A549 treated with CpdA at 1 μM for 4 hours (cell line): ENCODE measurements at places on chromosomes 2 and 18. TPM values are rescaled to one million over a fixed set of nuclear protein-coding genes. Genes with fewer than 3 reads are reported as not detected.

Gene KIAA2012
- total RNA-seq: not detected in 5 replicates

Gene ARL4C
- 86.7 to 108 TPM (median 93.3 TPM) in 5 replicates for total RNA-seq

Gene KCNF1
- total RNA-seq: 20.5 to 42.7 TPM (median 34.4 TPM) in 5 replicates

Gene MAP3K19
- total RNA-seq: not detected in 5 replicates

Gene HTR2B
- 0.07 to 0.19 TPM (median 0.13 TPM) in 4 of 5 replicates, not detected in the other for total RNA-seq

Gene DPP10
- total RNA-seq: not detected in 5 replicates

Gene CFAP221
- 0.25 to 0.92 TPM (median 0.34 TPM) in 5 replicates for total RNA-seq

Gene LTBP1
- total RNA-seq: 15.2 to 27.5 TPM (median 23.9 TPM) in 5 replicates

Gene GAD1
- total RNA-seq: 0.20 to 0.98 TPM (median 0.66 TPM) in 5 replicates
